Body of pancreas (tissue), 4 donors: ENCODE measurements at places on chromosomes 2 and 18. TPM values are rescaled to one million over a fixed set of nuclear protein-coding genes. Genes with fewer than 3 reads are reported as not detected.

DNA sequence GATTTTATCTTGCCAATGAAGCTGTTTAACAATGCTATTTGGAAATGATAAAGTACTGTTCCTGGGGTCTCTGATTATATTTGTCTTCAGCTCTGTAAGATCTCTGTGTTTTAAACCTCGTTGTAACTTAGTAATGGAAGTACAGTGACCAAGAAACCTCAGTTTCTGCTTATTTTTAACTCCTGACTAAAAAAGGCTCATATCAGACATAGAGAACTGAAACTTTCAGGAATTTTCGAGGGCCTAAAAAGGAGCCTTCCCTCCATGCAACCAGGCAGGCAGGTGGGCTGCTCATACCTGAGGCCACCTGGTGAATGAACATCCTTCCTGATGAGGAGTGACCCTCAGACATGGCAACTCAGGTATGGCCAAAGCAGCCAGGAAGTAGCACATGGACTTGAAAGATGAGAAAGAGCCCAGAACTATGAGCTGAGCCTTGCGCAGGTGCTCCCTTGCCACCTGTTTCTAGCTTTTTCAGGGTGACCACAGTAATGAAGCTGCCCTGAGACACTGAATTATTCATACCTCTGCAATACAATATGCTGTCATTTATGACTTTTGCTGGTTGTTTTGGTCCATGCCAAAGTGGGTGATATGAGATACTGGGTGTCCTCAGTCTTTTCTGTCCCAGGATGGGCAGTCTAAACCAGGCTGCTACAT is 23.9 kb downstream of the MYO3B start:
- no peak for DNase-seq

GRCh38 chr2:56357655-56358295 is 174.0 kb downstream of the CCDC85A start:
- DNase-seq = no peak

The GALR1 gene
- total RNA-seq = not detected

The RAB17 gene
- 35.3 TPM for total RNA-seq

The MBD5 gene
- total RNA-seq = 33.5 TPM

The ADAM17 gene
- total RNA-seq = 17.5 TPM

DNA sequence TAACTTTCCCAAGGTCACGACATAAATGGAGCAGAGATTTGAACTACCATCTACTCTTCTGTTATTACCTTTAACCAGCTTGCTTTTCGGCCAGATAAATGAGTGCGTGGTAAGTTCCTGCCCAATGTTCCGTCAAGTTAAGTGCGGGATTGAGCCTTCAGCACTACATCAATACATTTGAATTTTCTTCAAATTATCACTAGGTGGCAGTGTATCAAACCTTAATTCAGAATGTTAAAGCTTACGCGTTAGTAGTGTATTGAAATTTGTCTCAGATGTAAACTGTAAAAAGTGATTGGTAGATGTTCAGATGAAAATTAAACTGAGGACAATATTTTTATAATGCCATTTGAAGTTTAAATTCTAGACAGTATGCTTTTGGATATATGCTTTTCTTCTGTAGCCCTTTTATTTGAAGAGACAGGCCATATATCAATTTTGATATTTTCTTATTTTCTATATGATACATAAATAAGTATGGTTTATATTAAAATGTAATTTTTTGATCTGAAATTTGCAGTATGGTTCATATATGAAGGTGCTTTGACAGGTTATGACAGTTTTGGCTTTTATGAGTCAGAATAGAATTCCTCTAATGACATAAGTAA is 681.3 kb downstream of the ADCYAP1 start:
- DNase-seq = no peak

- no peak for DNase-seq
These were observed 32.1 kb downstream of the PPM1B start for GRCh38 chr2:44200759-44201158.

GRCh38 chr2:241066171-241066892 is 35.8 kb downstream of the MTERF4 start:
- DNase-seq = no peak

DNA sequence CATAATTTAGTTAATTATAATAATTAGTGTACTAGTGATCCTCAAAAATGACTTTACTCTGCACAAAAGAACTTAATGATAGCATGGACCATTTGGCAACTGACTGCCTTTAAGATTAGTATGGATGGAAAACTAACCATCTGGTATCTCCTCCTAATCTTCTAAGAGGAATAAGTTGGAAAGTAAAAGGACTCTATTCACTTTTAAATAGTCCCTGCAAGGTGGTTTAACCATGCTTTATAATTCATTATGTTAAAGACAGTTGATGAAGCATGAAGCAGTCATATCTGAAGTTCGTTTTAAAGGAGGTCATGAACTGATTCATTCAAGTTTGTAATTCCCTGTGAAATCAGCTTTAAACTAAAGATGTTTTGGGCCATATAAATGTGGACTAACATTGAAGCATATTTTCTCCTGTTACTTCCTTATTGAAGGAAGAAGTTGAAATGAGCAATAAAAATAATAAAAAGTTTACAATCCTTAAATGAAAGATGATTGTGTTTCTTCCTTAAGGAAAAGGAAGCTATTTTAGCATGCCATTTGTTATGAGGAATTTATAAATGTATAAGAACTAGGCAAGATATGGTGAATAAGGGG is 446.0 kb downstream of the XIRP2 start:
- DNase-seq = no peak

The SH3RF3 gene
- total RNA-seq = 1.3 TPM

GRCh38 chr2:203077451-203077850 is 62.8 kb downstream of the NBEAL1 start:
- no peak for DNase-seq

The ACADL gene
- total RNA-seq = 26.4 TPM

DNA sequence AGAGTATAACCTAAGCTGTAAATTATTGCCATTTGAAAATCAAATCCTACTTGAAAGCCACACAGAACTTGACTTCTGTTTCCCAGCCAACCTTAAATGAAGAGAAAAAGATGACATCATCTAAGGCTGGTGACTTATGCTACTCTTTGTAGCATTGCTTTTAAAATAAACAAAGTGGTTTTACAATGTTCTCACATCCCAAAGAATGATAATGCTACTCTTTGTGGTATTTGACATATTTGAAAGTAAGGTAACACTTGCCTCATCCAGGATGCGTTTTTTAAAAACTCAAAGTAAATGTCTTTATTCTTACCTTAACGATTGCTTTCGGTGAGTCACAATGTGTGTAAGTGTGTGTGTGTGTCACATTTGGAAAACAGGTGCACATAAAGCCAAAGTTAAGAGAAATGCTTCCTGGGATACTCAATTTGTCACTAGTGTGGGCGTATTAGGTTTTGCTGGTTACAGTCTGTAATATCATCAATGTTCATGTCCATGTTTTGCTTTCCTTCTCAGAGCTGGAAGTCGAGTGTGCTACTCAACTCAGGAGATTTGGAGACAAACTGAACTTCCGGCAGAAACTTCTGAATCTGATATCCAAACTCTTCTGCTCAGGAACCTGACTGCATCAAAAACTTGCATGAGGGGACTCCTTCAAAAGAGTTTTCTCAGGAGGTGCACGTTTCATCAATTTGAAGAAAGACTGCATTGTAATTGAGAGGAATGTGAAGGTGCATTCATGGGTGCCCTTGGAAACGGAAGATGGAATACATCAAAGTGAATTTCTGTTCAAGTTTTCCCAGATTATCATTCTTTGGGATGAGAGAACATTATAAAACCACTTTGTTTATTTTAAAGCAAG is 2.6 kb downstream of the PMAIP1 start:
- no peak for DNase-seq

DNA sequence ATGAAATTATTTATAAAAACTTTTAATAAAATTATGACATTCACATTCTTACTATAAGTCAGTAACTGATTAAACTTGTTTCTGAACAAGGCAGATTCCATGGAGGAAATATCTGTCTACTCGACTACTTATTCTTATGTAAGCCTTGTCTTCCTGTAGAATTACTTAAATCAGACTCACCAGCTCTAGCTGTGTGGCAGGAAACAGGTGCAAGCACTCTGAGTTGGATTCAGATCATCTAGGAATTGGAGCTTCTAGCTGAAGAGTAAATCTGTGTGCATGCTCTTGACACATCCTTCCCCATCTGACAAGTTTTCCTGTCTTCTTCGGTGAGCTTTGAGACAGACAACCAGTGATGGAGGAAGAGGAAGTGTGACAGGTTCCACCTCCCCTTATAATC is 284.7 kb downstream of the TRIB2 start:
- DNase-seq = no peak

DNA sequence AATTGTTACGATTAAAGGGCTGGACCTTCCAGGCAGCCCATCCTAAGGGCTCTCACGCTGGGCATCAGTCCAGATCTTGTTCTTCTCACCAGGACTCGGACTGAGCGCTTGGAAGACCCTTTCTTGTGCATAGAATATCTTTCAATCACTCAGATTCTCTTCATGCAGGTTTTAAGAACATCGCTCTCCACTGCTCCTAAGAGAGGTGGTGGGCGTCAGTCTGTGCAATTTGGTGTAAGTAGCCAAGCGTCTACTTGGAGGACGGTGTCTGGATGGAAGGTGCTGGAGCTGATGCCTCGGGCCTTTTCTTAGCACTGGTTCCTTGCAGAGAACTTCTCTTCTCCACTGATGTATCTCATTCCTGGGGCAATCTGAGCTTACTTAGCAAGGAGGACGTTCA is 68.7 kb downstream of the ASB1 start:
- DNase-seq = no peak

DNA sequence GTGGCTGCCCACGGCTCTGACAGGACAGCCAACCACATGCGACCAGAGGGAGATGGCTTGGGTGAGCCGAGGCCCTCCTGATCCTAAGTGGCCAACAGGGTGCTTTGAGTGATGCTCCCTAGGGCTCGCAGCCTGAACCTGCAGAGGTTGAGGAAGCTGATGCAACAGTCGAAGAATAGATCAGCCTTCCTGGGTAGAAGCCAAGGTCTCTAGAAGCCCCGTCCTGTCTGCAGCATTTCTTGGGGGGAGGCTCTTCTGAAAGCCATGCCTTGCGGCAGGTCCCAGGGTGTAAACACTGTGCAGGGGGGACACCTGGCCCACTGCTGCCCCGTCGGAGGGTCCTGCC is 136.4 kb downstream of the HDAC4 start:
- no peak for DNase-seq

- no peak for DNase-seq
These were observed 377.4 kb upstream of the DSEL start for GRCh38 chr18:67893916-67894315.

DNA sequence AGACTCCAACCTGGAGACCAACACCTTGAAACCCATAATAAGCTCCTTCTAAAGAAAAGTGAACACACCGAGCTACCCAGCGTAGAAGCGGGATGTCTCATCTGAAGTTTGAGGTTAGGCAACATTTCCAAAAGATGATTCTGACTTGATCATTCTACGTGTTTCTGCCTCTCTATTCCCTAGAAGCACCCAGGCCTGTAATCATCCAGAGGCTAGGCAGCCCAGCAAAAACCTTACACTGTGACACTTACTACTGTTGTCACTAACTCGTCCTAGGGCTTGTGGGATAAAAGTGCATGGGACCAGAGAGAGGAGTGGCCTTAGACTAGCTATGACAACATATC is 1.4 kb downstream of the ZBTB14 start:
- no peak for DNase-seq

DNA sequence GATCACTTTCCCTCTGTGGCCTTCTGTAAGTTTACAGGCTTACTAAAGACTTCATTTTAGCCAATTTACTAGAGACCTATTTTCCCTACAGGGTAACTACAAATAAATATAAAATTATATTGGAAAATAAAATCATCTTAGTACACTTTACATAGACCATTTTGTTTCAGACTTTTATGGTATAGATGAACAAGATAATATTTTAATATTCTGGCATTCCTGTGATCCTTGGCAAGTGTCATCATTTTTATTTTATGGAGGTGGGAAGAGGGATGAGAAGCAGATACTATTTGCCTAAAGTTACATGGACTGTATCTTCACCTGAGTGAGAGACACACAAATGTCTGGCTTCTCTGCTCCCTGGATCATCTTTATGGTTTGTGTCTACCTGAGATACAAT is 149.6 kb upstream of the CWC22 start:
- DNase-seq = no peak

DNA sequence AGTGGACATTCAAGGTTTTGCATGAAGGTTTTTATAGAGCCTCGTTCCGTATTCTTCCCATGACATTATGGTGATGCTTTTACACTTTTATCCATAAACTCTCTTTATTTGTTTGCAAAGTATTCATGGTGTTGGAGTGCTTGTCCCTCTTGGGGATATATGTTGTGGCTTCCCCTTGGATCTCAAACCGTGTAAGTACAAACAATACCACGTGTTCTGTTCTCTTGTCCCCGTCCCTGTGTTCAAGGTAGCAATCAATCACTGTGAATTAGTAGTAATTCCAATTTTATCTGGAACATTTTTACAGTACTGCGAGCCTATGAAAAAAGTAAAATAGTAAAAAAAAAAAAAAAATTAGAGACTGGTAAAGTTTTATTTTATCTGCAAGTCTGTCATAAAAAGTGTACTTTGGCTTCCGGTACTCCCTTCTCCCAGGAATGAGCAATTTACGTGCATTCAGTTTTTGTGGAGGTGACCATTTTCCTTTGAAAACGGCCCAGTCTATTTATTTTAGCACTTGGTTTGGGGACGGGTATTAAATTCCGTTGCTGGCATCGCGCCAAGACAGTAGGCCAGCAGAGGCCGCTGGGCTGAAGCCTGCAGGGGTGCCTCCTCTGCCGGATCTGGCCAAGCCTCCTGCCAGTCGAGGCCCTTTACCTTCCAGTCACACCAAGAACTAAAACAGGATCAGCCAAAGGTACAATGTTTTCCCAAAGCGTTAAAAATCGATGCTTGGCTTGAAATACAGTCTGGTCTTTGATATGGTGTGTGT is 175.7 kb downstream of the SOCS6 start:
- DNase-seq = peak; percentile 71

DNA sequence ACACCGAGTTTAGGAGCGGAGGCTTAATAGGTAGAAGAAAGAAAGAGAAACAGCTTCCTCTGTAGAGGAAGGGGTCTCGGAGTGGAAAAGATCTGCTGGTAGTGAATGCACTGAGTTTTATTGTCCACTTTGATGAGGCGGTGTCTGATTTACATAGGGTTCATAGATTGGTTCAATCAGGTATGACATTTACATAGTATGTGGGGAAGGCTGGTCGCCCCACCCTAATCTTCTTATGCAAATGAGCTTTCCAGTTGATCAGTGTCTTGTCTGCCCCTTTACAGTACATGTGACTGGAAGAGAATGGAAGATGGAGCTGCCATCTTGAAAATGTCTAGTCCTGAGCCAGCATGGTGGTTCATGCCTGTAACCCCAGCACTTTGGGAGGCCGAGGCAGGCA is 19.9 kb upstream of the CNOT11 start:
- no peak for DNase-seq

GRCh38 chr2:86556508-86556907 is 6.7 kb downstream of the CHMP3 start:
- no peak for DNase-seq

- no peak for DNase-seq
These were observed 116.7 kb downstream of the DSC3 start for GRCh38 chr18:30925795-30926194.
